ENCODE measurements at places on chromosomes 5 and 9.

DNA sequence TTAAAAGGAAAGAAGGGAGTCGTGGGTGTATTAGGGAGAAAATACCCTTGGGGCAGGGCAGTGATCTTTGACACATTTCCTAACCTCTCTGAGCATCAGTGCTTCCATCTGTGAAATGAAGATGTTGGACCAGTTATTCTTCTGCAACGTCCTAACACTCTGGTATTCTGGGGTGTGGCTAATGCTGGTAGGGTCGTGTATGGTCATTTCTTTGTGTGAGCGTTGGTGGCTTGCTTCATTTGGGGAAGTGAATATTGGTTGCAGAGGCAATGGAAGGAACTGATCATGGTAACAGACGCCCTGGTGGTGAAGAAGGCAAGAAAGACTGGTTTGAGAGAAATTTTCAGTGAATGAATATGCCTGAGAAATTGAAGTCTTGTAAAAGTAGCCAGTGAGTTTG, 67.9 kb upstream of the TTC23L start:
- no peak for DNase-seq

DNA sequence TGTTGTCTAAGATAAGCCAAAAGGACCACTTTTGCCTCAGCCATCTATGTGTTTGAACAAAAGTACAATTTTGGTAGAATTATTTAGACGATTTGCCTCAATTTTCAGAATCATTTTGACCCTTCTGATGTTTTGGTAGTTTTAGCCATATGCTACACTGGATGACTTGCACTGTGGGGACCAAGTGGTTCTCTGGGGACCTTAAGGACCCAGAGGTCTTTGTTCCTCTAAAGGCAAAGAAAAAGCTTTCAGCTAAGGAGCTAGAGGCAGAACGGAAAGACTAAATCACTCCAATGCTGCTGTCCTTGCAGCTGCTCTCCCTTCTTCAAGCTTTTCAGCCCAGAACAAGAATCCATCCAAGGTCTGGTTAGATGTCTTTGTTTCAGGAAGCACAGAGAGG, 51.0 kb upstream of the APC start:
- no peak for DNase-seq

GRCh38 chr5:123144096-123144495, 55.1 kb downstream of the PRDM6 start:
- DNase-seq, result no peak

DNA sequence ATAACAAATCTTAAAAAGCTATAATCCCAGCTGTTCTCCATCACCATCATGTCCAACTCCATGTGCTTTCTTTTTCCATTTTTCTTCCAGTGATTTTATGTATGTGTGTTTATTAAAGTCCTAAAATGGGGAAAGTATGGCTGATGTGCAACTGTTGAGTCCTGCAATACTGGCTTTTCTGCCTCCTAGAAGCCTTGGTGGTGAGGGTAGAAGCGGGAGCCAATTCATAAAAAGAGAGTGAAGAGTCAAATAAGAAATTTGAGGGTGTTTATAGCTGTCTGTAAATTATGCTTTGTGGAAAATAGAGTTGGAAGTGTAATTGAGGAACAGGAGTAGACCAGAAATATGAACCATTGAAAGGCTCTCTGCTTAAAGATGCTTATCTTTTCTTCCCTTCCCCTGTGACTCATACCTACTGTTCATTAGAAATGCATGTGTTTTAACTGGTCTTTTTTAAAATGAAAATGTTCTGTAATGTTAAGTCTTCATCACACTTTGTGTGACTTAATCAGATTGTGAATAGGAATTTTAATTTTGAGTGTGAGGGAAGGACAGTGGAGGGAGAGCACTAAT, 80.1 kb downstream of the ZCCHC7 start:
- DNase-seq, result no peak

DNA sequence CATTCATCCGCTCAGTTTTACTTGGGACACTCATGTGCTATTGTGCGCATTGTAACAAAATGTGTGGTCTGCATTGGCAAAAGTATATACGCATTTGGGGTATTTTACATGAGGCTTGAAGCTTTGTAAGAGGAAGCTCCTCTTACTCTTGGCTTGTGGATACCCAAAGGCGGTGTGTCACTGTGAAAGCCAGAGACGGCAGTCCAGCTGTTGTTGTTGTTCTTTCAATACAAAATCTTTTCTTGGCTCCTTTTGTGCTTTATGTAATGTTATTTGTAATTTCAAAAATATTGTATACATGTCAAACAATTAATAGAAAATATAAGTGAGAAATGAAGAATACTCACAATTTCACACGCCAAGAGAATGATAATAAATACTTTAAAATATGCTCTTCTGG, 128.3 kb upstream of the MOCS2 start:
- DNase-seq, result no peak

GRCh38 chr9:35714123-35714522, 17.9 kb downstream of the TLN1 start:
- no peak for DNase-seq

GRCh38 chr5:139158791-139159190, 39.4 kb downstream of the SIL1 start:
- DNase-seq, result no peak

DNA sequence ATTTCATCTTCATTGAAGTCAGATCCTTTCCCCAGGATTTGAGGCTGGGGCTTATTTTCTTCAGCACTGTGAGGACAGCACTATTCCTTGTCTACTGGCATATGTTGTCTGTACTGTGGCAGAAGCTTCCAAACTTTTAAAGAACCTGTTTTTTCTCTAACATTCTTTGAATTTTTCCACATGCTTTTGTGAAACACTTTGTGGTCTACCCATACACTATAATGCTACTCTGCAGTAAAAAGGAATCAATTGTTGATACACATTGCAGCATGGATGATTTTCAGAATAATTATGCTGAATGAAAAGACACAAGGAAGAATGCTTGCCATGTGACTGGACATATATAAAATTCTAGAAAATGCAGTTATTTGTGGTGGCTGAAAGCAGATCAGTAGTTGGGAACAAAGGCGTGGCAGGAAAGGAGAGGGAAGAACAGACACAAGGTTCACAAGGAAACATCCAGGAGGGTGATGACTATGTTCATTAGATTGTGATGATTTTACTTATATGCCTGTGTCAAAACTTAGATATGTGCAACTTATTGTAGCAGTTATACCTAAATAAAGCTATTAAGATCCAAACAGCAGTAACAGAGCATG, 96.8 kb downstream of the WNK2 start:
- DNase-seq, result no peak

- no peak for DNase-seq
Measured at GRCh38 chr5:125176005-125176390, 429.6 kb upstream of the ZNF608 start.

DNA sequence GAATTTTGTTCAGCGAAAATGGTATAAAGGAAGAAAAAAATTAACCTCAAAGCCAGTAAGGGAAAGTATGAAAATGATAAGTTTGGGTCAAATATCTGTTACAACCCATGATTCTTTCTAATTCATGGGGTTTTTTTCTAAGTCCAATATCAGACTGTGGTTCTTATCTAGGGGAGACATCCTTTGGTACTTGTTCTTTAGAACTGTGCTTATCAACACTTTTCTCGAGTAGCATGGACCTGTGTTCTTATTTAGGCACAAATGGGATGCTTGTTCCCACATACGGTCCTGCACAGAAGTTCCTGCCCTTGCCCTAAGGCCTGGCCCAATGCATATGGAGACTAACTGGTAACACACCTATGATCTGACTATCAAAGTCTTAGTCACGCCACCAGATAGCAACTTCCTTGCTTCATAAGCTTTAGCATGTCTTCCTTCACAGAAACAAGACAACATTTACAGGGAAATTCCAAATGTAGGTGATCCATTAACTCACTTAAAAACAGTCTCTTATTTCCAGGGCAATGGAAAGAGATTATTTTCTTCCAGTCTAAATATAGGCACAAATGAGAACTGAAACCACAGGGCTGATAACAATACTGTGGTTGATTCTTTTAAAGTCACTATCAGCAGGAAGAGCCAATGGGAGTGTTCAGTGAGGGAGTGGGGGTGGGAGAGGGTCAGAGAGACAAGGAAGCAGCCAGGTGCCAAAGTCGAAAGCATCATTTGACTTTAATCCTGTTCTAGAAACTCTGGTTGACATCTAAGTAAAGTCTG, 268.8 kb upstream of the ANKRD55 start:
- DNase-seq, result no peak

GRCh38 chr9:93119953-93120845, 13.9 kb downstream of the NINJ1 start:
- DNase-seq, result no peak

- DNase-seq, result no peak
Measured at GRCh38 chr9:125758986-125759763, 12.0 kb downstream of the PBX3 start.

- no peak for DNase-seq
Measured at GRCh38 chr5:86565197-86565789, 52.4 kb upstream of the COX7C start.

DNA sequence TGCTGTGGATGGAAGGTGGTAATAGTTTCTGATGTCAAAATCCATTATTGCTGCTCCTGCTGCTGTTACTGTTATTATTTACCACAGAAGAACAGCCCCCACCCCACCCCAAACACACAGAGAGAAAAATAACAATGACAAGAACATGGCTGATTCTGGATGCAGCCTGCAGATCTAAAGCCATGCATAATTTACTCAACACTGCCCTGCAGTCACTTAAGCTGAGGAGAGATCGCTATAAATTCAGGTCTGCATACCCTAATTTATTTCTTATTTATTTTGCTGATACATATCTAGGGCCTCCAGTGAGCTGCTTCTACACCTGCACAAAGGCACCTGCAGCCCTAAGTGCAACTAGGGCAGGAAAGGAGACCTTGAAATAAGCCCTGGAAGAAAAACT, 132.0 kb downstream of the TRIM32 start:
- DNase-seq, result no peak

DNA sequence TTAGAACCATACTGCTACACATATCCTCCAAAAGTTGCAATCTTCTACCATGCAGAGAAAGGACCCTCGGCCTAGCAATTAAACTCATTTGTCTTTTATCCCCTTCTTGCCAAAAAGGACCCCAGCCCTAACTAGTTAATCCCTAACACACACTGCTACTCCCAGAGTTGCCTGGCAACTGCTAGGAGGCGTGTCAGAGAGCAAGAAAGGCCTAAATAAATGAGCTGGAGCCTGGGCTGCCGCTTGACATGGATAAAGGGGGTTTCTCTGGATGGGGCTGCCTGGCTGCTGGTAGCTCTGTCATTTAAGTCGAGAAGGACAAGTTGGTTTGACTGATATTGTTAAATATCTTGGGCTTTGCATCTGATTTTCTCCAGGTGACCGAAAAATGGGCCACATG, 194.8 kb downstream of the CRB2 start:
- DNase-seq, result no peak

DNA sequence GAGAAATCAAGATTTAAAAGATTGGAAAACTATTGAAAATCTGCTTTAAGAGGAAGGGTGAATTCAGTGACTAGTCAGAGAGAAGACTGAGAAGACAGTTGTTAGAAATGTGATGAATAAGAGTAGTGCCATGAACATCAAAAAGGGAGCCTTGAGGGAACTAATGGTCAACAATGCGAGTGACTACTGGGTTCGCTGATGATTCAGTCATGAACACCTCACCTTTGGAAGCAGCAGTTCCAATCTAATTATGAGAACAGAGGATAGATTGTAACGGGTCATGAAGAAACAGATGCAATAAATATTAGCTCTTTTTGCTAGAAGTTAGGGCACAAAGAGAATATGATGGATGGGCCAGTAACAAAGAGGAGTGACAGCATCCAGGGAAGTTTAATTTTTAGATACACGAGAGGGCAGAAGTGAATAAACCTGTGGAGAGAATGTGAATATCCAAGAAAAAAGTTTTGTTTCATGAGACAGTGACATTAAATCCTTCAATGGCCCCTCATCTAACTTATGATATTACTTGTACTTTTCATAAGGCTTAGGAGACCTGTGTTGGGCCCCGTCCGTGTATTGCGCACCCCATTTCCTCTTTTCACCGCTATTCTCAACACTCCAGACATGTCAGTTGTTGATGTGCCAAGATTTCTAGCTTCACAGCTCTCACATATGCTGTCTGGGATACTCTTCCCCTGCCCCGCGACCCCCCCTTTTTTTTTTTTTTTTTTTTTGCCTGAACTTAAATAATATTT, 23.5 kb upstream of the IFNE start:
- DNase-seq, result no peak

DNA sequence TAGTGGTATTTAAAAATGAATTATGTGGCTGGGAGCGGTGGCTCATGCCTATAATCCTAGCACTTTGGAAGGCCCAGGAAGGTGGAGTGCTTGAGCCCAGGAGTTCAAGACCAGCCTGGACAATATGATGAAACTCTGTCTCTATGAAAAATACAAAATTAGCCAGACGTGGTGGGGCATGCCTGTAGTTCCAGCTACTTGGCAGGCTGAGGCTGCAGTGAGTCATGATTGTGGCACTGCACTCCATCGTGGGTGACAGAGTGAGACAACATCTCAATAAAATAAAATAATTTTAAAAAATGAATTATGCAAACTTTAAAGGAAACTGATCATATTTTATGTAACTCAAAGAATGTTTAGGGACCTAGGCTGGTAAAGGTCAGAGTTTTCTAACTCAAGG, 310.8 kb upstream of the DMRT1 start:
- DNase-seq, result no peak

GRCh38 chr9:115498303-115498702, 380.3 kb upstream of the TNC start:
- DNase-seq, result no peak

- no peak for DNase-seq
Measured at GRCh38 chr9:70192707-70193106, 66.1 kb upstream of the SMC5 start.

GRCh38 chr9:117205806-117206205, 209.1 kb downstream of the ASTN2 start:
- DNase-seq, result no peak

DNA sequence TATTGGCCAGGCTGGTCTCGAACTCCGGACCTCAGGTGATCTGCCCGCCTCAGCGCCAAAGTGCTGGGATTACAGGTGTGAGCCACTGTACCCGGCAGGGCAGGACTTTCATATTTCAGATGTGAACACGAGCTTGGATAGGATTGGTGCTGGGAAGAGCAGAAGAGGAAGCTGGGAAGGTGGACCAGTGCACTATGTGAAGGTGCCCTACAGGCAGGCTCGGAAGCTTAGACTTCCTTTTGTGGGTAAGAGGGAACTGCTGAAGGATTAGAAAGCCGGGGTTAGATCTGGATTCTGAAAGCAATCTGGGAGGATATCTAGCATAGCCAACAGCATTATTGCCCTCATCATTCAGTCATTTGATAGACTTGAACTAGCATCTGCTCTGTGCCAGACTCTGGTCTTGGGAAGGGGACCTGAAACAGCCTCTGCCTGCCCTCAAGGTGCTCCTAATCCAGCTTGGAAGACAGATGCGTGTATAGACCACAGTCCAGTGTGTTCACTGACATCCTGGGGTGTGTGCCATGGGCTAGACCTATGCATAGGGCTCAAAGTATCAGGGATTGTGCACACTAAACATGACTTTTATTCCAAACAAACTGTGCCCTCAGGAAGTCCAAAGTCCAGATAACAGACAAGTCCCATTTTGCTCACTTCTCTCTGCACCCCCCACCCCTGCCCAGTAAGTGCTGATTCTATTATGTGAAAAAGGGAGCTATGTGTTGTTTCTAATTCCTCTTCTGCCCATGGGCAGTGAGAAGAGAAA, 637 bp downstream of the CBY3 start:
- DNase-seq, result no peak
